ENCODE measurements at places on chromosomes 12 and 14.

DNA sequence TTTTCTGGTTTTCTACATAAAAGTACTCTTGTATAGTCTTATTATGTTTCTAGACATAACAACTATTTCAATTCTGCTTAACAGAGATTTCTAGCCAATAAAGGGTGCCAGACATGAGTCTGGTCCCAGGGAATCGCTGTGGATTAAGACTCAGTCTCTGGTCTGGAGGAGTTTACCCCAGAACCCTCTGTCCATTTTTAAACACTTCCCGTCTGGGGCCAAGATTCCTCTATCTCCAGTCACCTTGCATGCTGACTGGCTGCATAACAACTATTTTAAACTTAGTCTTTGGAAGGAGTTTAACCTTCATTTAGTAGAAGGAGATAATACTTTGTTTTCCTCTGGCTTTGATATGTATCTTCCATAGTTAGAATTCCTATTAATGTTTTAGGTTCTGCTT, 163.1 kb upstream of the IFNG-AS1 start:
- no peak for DNase-seq

DNA sequence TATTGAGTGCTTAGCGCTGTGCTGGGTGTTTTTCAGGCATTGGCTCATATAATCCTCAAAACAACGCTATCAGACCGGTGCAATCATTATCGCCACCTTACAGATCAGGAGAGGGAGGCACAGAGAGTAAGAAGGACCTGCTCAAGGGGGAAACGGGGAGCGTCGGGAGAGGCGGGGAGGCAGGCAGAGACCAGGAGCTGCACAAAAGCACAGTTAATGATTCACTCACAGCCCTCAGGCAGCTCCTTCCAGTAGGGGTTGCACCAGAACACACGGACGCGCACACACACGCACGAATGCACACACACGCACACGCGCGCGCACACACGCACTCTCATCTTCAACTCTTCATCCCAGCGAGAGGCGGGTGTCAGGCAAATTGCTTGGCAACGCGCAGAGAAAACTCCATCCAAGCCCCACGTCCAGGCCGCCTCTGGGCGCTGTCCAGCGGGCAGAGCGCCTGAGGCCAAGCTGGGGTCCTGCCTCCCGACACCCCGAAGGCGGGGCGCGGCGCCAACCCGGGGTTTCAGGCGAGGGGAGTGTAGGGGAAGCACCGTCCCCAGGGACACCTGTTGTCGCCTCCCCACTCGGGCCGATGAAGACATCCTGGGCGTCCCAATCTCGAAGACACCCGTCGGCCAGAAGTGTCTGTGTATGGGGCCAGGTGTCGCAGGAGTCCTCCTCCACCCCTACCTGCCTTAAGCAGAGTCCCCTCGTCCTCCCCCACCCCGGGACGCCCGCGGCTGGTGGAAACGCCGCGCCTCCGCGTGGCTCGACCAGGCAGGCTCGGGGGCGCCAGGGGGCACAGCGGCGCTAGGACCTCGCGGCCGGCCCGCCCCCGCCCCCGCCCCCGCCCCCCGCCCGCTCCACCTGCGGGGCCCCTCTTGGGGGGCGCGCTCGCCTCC, 35.5 kb upstream of the STON2 start:
- peak; percentile 27 for DNase-seq

- no peak for DNase-seq
These were observed 4.1 kb downstream of the PLXNC1 start for GRCh38 chr12:94152292-94153078.

- DNase-seq: no peak
These were observed 101.4 kb downstream of the GPR65 start for GRCh38 chr14:88106377-88106776.

- no peak for DNase-seq
These were observed 131.1 kb downstream of the PRKCH start for GRCh38 chr14:61452452-61452851.

Measured in neural crest cell (in vitro differentiated cells).